ENCODE measurements at places on chromosomes 12 and 14.

DNA sequence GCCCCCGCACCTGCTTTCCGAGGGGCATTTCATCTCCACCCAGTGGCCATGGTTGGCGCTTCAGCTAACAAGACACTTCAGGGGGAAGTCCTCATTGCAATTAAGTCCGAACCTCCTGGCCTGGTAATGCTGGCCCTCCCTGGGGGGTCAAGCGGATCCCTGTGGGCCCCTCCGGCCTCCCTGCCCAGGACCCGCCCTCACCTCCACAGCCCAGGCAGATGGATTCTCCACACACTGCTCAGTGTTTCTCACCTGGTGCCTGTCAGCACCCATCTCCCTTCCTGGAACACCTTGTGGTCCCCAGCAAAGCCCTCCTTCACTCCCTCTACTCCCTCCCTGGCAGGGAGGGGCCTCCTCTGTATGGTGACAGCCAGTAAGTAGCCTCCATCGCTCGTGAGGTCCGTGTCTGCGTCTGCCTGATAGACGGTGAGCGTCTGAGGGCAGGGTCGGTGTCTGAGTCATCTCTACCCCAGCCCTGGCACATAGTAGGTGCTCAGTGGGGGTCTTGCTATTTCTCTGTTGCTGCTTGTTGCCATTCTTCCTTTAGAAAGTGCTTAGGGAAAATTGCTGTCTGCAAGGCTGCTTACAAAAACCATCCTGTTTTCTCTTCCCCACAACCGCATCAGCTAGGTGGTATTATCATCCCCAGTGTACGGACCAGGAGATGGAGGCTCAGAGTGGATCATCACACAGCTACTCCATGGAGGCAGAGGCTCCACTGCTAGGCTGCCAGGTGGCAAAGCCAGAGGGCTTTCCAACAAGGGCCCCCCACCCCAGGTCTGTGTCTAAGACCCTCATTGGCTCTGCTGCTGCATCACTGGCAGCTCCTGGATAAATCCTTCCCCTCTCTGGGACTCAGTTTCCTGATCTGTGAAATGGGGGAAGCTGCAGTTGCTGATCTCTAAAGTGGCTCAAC is 39.7 kb upstream of the EML1 start:
- DNase-seq, result no peak

- DNase-seq, result no peak
Observed at GRCh38 chr12:44077294-44077693, 241.4 kb downstream of the TMEM117 start.

GRCh38 chr14:105066240-105067071 is 1.2 kb upstream of the GPR132 start:
- DNase-seq, result no peak

DNA sequence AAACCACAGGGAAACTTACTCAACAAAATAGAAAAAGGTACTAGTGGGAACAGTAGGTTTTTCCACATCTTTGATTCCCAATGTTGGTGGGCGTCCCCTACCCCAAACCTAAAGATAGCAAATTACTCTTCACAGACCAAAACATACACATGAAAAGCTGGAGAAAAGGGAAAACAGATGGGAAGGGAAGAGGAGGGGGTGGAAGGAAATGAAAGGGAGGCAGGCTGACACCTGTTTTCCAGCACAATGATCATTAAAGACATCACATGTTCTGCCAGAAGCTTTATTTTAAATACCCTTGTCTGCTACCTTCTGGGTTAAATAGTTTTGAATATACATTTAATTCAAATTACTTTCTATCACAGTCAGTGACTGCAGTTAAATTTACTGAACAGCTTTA is 1617.9 kb upstream of the SEL1L start:
- no peak for DNase-seq

GRCh38 chr12:105331805-105332251 is 1.3 kb downstream of the C12orf75 start:
- no peak for DNase-seq

Measured in activated CD8-positive, alpha-beta memory T cell treated with anti-CD3 and anti-CD28 coated beads for 1 hour (primary cell).